EL (cell line): ENCODE measurements at places on chromosomes 1 and 21.
A peak's percentile ranks its signal among the peaks of the same experiment; 100 is the strongest.

DNA sequence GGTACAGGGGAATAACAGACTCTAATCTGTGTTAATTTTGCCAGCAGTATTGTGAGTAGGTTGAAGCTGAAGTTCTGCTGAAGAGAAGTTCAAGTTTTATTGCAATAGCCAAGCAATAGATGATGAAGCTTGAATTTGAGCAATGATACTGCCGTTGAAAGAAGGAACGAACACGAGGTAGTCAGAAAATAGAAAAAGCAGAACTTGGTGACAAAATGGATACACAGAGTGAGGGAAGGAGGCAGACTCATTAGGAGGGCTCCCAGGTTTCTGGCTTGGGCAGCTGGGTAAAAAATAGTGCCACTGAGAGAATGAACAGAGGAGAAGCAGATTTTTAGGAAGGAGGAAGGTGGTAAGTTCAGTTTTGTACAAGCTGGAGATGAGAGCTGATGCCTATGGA, 22.3 kb upstream of the AGO1 start:
- DNase-seq: no peak

GRCh38 chr1:101079341-101079740, 53.8 kb upstream of the DPH5 start:
- DNase-seq: no peak

DNA sequence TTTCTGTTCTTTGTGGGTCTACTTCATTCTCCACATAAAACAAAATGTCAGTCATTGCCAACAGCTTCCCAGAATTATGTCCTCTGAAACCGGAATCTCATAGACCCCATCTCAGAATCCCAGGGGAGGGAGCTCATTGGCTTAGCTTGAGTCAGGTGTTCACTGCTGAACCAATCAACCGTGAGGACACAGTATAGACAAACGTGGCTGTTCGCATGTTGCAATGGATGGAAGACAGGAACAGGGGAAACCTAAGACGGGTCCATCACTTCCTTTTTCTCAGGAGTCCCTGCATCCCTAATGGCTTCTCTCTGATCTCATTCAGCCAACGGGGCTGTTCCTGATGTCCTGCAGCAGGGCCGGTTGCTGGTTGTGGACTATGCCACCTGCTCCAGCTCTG, 9.1 kb downstream of the CELA2A start:
- no peak for DNase-seq

DNA sequence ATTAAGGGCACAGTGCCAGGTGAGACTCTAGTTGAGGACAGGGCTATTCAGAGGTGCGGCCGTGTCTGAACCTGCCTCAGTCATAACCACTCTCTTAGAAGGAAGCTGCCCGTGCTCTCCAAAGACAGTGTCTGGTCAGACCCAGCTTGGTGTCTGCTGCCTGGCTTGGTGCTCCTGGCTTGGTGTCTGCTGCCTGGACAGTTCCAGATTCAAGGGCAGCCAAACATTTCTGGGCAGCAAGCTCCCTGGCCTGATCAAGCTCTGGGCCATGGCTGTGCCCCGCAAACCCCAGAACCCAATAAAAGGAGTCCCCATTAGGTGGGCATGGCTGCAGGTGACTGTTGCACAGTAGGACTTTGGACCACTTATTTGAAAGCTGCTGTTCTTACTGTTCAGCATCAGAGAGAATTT, 27.7 kb downstream of the NEK2 start:
- DNase-seq: no peak

DNA sequence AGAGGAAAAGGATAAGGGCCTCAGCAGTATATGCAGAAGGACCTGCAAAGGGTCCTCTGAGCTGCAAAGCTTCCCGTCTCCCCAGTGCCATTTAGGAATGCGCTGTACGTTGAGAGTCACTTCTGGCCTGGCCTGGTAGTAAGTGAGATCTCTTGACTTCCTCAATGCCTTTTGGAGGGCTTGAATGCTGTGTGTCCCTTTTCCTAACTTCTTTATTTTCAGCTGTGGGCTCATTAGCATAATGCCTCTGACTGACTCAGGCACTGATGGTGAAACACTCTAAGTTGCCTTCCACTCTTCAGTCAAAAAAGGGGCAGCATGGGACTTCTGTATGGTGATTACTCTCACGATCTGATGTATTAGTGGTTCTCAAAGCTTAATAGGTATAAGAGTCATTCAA, 49.9 kb downstream of the XCL1 start:
- DNase-seq: no peak

- no peak for DNase-seq
Observed at GRCh38 chr1:197181982-197182381, 35.5 kb upstream of the ASPM start.

GRCh38 chr1:153563483-153563901, 2.2 kb downstream of the S100A2 start:
- no peak for DNase-seq

- DNase-seq: peak; percentile 15
Observed at GRCh38 chr1:188689542-188689941, 1788.1 kb downstream of the BRINP3 start.

DNA sequence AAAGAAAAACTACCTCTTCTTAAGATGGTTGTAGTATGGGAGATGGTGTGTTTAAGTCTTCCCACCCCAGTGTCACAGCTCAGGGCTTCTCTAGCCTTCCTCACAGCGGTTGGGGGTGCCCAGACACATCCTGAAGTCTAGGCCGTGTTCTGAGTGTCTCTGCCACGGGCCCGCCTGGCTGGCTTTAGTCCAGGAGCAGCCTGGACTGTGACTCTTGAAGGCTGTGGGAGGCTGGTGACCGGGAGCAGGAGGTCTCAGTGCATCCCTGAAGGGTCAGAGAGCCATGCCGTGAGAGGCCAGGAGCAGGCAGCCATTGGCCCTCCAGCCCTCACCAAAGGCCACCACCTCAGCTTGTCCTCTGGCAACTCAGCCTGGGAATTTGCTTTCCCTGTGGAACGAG, 4.5 kb downstream of the EPHX1 start:
- no peak for DNase-seq

GRCh38 chr21:43906585-43907370, 41.8 kb downstream of the AGPAT3 start:
- DNase-seq: no peak

DNA sequence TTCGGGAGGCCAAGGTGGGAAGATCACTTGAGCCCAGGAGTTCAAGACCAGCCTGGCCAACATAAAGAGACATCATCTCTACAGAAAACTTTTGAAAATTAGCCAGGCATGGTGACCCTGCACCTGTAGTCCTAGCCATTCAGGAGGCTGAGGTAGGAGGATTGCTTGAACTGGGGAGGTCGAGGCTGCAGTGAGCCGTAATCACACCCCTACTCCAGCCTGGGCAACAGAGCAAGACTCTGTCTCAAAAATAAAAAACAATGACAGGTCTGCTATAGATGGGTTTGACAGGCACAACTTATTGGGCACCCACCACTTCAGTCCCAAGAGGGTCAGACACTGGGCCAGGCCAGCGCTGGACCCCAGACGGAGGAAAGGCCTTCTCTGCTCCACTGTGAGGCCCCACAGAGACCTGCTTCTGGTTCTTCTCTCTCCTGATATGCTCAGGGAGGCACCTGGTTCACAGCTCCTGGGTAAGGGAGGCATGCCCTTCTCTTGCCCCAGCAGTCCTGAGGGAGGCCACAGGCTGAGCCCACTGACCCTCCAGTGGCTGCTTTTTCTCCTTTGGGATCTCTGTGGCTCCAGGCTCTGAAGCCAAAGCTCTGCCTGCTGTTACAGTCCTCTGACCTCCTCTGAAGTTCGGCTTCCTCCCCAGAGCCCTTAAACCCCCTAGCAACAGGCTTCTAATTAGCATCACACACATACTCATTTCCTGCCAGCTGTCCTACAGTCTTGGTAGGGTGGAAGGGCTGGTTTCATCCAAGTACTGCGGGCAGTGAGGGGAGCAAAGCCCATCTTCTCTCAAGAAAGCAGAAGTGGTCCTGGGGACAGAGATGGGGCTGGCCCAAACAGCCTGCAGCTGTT, 14.4 kb downstream of the S100A16 start:
- DNase-seq: peak; percentile 79

DNA sequence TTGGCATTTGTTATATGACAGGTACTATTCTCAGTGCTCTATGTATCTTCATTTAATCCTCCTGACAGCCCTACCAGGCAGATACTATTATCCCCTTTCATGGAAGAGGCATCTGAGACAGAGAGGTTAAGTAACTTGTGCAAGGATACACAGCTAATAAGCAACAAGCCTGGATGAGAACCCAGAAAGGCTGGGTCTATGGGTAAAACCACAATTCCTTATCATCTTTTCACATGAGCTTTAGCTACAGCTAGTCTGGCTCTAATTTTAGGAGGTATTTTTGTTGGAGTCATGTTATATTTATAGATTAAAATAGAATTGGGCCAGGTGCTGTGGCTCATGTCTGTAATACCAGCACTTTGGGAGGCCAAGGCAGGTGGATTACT, 27.7 kb downstream of the DNTTIP2 start:
- no peak for DNase-seq

GRCh38 chr1:215594640-215595039, 27.5 kb downstream of the KCTD3 start:
- no peak for DNase-seq

DNA sequence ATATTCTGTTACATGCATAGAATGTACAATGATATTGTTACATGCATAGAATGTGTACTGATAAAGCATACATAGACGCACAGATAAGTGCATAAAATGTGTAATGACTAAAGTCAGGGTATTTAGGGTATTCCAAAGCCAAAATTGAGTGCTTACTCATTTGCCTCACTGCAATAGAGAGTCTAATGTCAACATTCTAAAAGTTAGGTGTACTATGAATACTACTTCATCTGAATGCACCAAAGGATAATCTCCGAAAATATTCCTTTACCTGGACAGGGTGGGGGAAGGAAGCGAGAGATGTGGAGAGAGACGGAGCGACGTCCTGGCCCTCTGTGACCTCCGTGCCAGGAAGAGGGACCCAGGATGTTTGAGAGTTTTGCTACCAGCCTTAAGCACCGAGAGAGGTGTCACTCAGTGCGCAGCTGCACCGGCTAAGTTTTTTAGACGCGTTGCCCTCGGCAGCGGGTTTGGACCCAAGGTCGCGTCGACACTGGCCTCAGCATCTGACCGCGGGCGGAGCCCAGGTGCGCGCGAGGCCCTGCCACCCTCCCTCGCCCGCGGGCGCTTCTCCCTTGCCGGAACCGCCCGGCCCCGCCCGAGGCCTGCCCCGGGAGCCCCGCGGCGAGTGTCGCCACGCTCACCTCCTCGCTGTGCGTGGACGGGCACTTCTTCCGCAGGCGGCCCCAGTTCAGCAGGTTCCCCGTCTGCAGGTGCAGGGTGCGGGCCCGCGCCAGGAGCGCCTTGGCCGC, 660 bp downstream of the GCLM start:
- peak; percentile 34 for DNase-seq

DNA sequence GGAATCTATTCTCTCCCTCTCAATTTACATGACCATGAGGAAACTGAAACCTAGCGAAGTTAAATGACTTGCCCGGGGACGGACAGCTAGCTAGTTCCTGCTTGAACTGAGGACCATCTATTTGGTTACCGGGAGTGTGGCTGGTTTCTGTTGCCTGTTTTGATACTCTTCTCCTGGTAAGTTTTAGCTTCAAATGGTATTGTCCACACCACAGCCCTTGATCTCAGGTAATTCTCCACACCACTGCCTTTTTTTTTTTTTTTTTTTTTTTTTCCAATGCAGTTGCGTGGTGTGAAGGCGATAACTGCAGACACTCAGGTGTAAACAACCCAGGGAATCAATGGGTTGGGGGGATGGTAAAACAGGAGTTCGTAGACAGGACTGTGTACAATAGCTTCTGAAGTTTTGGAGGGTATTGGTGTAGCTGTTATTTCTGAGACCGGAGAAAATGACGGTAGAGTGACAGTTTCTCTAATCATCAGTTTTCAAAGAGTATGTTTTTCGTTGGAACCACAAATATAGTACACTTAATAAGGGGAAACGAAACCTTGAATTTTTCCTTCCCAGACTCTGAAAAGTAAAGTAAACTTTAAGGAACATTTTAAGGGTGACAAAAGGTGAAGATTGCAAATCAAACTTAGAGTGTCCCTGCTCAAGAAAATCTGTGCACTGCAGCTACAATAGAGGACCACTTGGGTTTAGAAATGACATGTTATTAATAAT, 125.3 kb upstream of the CACYBP start:
- no peak for DNase-seq

DNA sequence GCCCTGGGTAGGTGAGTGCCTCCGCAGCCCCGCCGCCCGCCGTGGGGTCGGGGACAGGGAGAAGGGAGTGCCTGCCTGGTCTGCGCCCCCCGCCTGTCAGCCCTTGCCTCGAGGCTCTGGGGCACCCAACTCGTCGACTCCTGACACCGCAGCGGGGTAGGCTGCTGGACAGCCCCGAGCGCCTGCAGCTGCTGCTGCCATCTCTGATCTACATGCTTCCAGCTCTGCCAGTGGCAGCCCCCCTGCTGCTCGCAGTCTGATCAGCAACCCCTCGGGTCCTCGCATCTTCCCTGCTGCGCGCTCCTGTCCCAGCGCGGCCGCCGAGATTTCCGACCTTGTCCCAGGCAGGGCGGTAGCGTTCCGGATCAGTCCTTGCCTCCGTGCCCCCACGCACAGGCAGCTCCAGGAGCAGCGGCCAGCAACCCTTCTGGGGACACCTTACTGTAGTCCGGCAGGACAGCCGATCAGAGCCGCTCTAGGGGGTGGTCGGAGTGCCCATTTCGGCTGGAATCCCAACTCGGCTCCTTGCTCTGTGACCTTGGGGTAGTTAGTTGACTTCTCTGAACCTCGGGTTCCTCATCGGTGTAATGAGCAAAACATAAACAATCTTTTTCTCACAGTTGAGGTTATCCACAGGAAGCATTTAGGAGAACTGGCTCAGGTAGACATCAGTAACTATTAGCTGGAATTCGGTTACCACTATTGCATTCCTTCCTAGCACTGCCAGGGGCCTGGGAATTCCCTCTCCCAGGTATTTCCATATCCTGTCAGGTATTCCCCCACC, 540 bp downstream of the BCAN start:
- DNase-seq: no peak

GRCh38 chr1:58854576-58854975, 70.7 kb upstream of the JUN start:
- DNase-seq: no peak

DNA sequence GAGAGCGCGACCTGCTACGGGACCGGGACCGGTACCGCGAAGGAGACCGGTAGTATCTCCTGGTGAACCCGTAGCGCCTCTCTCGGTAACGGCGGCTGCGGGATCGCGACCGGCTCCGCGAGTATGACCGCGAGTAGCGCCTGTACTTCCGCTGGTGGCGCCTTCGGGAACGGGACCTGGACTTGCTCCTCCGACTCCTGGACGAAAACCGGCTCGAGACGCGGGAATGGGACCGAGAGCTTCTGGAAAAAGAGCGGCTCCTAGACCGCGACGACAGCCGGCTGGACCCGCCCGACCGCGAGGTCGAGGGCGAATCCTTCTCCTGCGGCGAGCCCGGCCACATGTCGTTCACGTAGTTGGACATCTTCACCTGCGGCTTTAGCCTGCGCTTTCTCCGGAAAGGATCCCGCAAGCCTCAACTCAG, 642 bp downstream of the RSRP1 start:
- peak; percentile 25 for DNase-seq

- peak; percentile 53 for DNase-seq
Observed at GRCh38 chr1:9891207-9891606, 18.9 kb downstream of the CTNNBIP1 start.

DNA sequence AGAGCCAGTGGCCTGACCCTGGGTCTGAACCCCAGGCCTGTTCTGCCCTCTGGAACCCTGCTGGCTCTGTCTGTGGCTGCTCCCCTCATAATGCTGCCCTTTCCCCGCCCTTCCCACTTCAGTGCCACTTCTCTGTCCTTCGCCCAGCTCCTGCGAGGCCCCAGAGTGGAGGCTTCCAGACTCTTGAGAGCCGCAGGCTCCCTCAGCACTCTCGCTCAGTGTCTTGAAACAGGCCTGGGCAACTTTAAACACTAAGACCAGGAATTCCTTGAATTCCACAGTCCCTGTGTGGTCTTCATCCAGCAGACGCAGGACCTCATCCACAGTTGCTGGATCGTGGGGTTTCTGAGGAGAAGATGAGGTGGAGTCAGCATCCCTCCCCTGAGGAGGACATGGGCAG, 3.5 kb downstream of the CRNN start:
- peak; percentile 62 for DNase-seq
